ENCODE measurements at places on chromosomes 11 and 22. TPM values are rescaled to one million over a fixed set of nuclear protein-coding genes. Genes with fewer than 3 reads are reported as not detected.

DNA sequence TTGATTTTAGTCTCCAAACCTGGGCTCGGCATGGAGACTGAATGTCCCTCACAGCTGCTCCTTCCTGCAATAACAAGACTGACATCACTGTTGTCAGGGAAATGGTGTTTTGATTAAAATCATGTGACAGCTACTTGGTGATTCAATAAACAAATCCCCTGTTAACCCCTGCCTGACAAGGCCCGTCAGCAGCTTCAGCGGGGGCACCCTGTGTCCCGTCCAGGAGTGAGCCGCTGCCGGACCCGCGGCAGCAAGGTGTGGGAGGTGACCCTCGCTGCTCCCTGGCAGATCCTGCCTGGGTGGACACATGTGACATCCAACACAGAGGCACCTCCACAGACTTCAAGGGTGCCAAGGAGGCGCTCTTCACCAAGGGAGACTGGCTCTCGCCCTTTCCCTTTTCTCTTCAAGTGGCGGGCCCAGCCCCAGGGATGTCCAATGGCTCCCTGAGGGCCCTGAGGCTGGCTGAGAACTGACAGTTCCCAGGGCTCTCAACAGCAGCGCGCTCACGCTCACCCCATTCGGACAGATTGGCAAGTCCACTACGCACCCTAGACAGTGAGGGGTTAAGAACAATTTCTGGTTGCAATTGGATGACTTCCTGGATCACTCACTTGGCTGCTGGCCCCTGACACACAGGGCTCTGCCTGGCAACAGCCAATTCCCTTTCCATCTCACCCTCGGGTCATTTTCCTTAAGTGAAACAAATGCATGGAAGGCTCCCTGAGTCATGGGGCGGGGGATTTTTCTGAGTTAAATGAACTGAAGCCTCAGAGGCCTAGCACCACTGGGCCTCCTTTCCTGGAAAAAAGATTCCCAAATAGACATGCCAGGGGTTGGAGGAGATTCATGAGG lies 30.7 kb downstream of the PPP2R1B start:
- DNase-seq: no peak

DNA sequence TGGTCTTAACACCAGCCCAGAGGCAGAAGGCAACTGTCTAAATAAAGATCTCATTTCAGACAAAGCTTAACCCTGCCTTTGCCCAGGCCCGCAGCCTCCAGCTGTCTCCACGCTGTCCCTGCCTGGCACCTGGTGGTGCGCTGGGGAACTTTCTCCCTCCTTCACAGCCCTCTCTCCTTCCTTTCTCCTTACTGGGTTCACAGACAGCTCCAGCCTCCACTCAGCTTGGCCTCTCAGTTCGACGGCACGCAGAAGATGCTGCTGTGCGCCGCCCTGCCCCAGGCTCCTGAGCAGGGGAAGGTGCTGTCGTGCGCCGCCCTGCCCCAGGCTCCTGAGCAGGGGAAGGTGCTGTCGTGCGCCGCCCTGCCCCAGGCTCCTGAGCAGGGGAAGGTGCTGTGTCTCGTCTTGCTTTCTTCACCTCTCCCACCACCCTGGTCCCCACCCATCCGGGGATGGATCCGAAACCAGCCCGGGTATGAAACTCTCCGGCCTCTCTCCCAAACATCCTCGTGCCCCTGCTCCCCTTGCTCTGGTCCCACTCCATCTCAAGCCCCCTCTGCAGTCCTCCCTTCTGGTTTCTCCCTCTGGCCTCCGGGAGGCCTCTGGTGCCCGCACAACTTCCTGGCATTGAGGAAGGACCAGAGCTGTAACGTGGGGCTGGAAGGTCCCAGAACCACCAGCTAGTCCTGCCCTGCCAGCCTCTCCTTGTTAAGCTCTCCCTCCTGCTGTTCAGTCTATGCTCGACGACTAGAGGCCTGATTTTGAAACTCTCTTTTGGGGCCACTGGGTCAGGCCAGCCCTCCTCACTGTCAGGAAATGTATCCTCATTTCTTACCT lies 22.9 kb upstream of the JAM3 start:
- no peak for DNase-seq

Gene LGALS12
- not detected for total RNA-seq

- DNase-seq: no peak
These were observed 21.2 kb downstream of the RSF1 start for GRCh38 chr11:77799338-77799737.

Measured in neural crest cell (in vitro differentiated cells).